NCI-H2029 (cell line): ENCODE measurements at places on chromosomes 7 and 10.

DNA sequence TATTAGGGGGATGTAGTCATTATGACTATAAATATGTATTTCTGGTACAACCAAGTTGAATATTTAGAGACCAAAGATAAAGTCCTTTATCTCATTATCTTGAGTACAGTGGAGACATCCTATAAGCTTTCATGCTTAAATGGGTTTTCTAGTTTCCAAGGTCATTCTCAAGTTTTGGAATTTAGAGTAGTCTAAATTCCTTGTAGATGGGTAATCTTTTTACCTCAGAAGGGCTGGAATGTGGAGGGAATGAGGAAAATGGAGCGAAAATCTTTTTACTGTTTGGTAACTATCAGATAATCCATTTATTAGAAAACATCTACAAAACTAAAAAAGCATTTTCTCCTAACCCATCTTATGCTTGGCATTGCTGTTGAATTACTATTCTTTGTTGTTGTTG is 181.3 kb downstream of the RNF133 start:
- DNase-seq = no peak

DNA sequence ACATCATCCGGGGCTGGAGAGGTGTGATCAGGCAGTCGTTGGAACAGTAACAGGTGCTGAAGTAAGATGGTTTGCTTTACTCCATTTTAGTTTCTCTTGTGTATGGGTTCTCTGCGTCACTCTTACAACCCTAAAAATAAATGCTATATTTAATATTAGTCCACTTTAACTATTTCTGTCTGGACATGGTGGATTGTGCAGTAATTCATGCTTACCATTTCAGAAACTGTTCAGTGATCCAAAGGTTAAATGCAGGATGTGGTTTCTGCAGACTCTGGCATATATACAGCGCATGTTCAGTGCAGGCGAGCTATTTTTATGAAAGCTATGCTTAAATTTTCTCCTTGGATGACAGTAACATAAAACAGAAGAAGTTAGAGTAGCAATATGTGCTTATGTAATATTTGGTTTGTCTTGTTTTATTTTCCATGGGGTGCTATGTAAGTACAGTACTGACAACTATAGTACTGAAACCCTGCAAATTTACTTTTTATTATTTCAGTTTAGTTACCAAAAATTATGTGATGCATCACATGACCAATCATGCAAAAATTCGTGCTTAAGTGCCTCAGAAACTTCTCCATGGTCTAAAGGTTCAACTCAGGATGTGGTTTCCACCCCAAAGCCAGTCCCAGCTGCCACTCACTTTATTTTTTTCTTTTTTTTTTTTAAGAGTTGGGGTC is 46.6 kb upstream of the GRID1 start:
- DNase-seq = no peak

GRCh38 chr7:72057796-72058195 is 354.3 kb downstream of the CALN1 start:
- no peak for DNase-seq

DNA sequence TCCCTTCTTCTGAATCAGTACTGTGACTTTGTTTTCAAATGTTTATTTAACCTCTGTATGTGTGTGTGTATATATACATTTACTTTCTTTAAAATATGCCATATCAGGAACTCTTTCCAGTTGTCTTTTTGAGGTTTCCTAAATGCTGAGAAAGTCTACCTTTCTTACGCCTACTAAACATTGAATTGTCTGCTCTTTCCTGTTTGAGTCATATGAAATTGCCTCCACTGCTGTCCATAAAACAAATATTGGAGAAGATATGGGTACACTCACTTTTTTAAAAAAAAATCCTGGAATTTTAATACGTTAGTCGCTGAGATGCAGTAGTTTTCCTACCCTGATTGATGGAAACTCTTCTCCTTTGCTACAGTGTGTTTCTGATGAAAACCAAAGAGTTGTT is 298.7 kb upstream of the TEX47 start:
- no peak for DNase-seq

DNA sequence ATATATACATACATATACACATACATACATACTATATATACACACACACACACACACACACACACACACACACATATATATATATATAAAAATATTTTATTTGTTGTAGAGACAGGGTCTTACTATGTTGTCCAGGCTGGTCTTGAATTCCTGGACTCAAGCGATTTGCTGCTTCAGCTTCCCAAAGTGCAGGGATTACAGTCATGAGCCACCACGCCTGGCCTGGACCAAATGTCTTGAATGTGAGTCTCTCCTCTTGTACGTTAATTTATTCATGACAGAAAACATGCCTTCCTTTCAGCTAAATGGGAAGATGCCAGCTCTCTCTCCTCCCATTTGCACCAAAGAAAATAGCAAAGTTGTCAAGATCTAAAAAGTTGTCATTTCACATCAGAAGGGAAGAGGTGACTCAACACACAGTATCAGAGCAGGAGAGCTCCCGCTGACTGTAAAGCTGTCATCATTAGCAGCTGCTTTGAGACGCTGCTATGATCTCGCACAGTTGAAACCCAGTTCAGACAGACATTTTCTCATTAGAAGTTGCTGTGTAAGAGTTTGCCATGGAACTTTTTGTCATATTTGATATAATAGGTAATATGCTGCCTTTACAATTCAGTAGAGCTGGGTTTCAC is 224.3 kb downstream of the SFMBT2 start:
- no peak for DNase-seq

DNA sequence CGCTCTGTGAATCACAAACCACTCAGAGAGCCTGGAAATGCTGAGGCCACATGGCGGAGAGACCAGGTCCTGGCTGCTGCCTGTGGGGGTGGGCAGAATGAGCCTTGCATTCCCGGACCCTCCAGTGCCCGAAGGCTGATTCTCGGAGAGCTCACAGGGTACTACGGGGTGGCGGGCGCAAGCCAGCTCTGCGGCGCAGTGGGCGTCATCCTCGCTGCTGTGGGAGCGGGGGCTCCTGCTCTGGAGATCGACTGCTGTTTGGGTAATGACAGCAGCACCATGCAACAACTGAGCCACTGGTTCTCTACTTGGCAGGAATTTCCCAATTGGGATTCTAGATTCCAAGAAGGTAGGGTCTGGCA is 108.0 kb downstream of the PTPRN2 start:
- no peak for DNase-seq

GRCh38 chr7:69620063-69620462 is 21.8 kb downstream of the AUTS2 start:
- DNase-seq = no peak

GRCh38 chr10:5168897-5169420 is 16.0 kb downstream of the AKR1C8 start:
- no peak for DNase-seq

- no peak for DNase-seq
Measured at GRCh38 chr10:30028006-30028737, 31.2 kb downstream of the JCAD start.

DNA sequence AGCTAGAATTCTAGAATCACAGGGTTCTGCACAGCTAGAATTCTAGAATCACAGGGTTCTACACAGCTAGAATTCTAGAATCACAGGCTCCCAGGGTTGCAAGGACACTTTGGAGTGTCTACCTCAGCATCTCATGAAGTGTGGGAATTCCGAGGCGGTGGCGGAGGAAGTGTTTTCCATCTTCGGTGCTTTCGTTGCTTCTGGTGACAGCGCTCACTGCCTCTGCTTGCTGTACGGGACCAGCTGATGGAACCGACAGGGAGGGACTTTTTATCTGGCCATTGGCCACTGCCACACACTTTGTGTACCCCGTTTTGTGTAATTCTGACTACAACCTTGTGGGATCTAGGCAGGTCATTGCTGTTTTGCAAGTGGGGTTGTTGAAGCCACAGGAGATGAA is 29.5 kb downstream of the LHPP start:
- no peak for DNase-seq

DNA sequence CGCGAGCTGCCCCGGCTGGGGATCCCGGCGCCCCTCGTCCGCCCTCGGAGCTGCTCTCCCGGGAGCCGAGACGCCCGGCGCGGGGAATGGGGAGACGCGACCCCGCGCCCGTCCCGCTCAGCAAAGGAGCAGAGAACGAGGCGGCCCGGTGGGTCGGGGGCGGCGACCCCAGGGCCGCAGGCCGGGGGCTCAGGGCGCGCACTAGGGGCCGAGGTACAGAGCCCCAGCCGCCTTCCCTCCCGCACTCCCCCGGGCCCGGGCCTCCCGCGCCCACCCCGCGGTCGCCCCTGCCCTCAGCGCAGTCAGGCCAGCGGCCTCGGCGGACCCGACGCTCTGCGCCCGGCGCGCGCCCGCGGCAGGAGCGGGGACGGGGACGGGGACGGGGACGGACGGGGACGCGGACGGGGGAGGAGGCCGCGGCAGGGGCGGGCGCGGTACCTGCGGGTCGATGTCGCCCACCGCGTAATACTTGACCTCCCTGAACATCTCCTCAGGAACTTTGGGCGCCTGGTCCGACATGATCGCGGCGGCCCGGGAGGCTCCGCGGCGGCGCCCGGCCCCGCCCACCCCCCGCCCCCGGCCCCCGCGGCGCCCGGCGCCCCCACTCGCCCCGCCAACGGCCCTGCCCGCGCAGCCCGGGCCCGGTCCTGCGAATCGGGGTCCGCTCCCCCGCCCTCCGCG is 373 bp downstream of the PAXIP1 start:
- peak; percentile 30 for DNase-seq

DNA sequence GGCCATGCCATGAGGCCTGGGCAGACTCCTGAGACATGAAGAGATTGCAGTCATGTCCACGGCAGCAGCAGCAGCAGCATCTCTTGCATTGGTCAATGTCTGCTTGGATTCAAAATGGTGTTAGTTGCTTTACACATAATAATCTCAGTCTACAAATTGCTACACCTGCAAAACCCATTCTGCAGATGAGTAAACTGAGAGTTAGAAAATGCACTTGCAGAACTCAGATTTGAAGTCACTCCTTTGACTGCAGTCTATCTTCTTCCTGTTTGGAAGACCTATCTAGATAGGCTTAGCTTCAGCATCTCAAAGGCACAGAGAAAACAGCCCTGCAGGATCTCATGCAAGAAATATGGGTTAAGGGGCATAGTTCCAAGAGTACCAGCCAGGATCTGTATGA is 350.3 kb downstream of the TNS3 start:
- no peak for DNase-seq

GRCh38 chr7:5495581-5496375 is 72.1 kb upstream of the TNRC18 start:
- DNase-seq = peak; percentile 74

GRCh38 chr10:73576178-73576889 is 14.8 kb downstream of the USP54 start:
- DNase-seq = no peak

GRCh38 chr10:86878983-86879713 is 78.3 kb downstream of the MMRN2 start:
- no peak for DNase-seq

- no peak for DNase-seq
Measured at GRCh38 chr7:130611218-130611617, 57.3 kb downstream of the COPG2 start.

DNA sequence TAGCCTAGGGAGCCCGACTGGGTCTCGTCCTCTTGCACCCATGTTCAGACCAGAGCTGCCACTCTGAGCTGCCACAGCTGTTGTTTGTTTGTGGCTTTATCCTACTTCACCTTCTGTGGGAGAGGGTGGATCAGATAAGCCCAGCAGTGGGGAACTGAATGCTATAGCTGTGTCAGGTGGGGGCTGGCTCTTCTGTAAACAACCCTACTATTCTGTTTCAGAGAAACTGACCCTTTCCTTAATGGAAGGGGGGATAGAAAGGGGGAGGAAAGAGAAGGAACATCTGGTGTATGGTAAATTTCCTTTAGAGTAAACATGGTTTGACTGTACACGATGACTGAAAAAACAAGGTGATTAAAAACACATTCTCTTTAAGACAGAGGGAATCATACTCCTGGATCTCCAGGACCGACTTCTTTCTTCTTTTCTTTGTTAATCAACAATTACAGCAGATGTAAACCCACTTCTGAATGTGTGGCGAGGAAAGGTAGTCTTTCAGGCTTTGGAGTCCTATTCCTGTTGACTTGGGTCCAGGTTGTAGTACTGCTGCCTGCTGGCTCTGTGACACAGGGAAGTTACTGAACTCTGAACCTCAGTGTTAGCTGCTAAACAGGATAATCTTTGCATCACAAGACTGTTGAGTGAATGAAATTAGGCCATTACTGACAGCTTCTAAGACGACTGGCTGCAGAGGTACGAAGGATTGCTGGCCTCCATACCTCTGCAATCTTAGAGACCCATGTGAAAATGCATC is 6.0 kb downstream of the PRXL2A start:
- DNase-seq = no peak

DNA sequence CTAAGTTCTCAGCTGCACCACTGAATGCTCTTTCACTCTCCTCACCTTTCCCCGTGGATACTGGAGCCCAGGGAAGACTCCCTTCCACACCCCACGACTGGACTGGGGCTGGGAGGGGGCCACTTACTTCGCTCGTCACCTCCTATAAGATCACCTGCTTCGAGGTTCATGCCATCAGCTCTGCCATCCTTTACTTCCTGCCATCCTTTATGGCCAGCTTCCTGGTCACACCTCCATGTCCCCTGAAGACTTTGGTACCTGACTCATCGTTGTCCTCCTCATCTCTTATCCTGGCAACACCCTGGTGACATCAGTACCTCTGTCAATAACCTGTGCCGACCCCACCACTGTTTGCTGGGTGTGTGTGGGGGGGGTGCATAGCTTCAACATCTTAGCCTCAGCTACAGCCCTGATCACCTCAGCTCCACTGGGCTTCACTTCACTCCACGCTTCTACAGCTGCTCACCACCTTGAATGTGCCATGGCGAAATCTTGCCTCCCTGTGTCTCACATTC is 8.7 kb upstream of the VDAC2 start:
- DNase-seq = no peak

DNA sequence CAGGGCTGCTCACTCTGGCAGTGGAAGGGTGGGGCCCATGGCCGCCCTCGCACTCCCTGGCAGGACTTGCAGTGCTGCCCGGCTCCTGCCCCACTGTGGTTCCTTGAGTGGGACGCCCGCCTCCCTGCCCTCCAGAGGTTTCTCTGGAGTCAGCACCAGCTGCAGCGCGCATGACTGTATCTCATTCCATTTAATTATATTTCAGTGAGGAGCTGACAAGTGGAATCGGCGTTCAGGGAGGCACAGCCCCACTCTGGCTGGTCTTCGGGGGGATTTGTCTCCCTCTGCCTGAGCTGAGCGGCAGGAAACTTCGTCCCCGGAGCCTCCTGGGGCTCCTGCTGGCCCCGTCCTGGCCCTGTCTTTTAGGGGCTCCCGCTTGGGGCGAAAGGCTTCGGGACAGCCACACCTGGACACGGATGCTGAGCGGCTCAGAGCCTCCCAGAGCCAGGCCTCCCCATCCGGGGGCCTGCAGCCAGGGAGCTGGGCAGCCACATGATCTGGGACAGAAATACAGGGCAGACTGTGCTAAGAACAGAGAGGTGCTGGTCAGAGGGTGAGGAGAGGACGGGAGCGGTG is 75.3 kb upstream of the NKX6-2 start:
- no peak for DNase-seq

DNA sequence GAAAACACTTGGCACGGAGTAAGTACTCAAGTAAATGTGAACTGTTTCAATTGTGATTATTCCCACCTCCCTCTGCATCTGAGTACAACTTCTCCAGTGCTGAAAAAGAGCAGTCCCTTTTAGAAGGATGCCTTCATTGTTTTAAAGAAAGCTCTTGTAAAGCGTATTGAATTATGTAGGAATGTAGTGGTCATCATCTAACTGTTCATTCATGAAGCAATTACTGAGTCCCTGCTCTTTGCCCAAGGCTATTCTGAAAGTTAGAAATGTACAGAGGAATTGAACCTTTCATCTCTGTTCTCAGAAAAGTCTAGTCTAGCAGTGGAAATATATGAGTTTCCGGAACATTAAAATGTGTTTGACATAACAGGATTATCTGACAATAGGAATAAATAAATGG is 127.8 kb downstream of the CACNB2 start:
- no peak for DNase-seq

GRCh38 chr7:157824819-157825121 is 488.0 kb downstream of the DNAJB6 start:
- no peak for DNase-seq
